M059J (cell line): ENCODE measurements at places on chromosomes 7 and 10. TPM values are rescaled to one million over a fixed set of nuclear protein-coding genes. Genes with fewer than 3 reads are reported as not detected.
A peak's percentile ranks its signal among the peaks of the same experiment; 100 is the strongest.

The OPN4 gene
- 0.52 TPM in 1 of 2 replicates, not detected in the other for total RNA-seq

The SHH gene
- total RNA-seq, result not detected in 2 replicates

The MYO1G gene
- total RNA-seq, result not detected in 2 replicates

DNA sequence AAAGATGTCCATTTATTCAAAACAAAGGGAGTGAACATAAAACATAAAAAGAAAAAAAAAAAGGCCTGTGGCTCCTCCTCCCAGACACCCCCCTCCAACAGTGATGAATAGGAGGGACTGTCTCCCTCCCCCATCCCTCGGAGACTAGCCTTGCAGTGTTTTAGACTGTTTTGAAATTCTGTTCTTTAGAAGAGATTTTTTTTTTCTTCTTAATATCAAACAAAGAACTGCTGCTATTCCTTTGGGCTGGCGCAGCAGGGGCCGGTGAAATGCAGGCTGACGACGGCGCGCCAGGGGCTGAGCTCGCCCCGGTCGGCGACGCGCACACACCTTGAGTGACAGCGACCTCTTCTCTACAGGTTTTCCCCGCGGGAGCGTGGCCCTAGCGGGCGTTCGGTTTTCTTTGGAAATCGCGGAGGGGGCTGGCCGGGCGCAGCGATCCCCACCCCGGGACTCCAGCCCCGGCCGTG lies at the start of gene LANCL2:
LANCL2 (plus strand) TSS at position 133 of the 470 bp plus-strand sequence. CDS start 689 bp downstream, outside the sequence.
- peak; percentile 39 for DNase-seq

GRCh38 chr10:24256619-24257107 lies 47.7 kb downstream of the KIAA1217 start:
- no peak for DNase-seq

The CTAGE8 gene
- total RNA-seq, result 0.05 and 0.42 TPM in 2 replicates

The ZNF804B gene
- not detected in 2 replicates for total RNA-seq

- peak; percentile 27 for DNase-seq
Measured at GRCh38 chr7:111841596-111842205, 279.4 kb upstream of the IMMP2L start.

DNA sequence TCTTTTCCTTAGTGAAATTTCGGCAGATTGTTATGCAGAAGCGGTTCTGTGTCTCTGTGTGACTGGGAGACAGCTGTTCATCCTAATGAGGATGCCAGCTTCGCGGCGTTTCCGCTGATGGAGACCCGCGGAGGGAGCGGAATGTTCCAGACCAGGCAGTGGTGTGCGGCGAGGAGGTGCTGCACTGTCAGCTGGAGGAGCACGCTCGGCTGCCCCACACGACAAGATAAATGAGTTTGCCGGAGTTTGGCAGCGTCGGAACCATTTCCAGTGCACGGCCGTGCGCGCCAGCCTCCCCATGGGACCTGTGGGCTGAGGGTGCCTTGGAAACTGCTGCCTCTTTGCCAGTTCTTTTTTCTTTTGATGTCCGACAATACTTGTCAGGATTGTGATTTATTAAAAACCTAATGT lies 64.6 kb downstream of the WDR37 start:
- DNase-seq, result no peak

DNA sequence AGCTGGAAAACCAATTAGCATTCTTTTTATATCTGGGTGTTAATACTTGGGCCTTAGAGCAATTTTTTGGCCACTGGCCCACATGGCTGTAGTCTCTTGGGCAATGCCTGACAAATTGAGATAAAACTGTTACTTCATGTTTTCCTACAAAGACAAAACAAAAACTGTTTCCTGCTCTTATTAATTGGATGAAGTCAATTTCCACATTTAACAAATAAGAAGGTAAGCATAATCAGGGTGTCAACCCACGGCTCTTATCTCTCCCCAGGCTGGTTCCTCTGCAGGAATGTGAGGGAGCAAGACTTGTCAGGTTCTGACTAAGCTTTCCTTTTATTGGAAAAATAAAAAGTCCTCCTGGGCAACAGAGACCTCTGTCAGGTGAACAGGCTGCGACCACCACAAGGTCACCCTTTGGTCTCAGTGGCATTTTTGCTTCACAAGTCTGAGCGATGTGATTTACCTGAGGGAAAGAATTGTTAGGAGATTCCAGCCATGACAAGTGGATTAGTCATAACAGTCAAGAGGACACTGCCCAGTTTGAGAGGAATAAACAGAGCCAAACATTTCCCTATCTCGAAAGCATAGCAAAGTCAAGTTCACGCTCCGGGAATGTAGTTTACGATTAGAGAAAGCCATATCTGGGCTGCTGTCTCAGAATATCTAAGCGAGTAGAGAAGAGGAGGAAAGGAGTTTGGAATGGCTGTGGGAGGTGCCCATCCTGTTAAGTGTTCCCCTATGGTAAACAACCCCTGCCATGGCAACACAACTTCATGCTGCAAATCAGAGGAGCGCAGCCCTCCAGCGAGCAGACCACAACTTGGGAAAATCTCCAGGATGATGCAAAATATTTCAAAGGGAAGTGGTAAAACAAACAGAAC lies 144.4 kb downstream of the TES start:
- DNase-seq, result peak; percentile 100

DNA sequence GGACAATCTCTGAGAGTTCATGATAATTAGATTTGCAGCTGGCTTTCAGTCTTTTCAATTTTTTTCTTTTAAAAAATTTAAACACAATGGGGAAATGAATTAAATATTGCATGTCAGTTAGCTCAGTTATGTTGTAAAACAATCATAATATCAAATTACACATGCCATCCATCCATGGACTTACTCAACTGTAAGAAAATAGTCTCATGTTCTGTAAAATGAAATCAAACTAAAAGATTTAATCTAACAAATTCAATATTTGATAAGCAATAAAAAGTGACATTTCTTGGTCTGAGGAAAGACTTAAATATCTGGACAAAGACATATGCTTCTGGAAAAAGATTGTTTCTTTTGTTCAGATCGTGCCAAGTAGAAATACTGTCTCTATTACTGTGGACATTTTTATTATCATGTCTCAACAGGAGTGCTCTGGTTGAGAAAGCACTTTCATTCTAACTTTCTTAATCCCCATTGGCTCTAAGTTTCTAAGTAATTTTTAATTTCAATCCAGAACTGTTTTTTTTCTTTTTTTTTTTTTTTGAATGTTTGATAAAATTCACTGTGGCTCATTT lies 179.2 kb upstream of the FAM3C start:
- DNase-seq, result no peak

- DNase-seq, result no peak
Measured at GRCh38 chr7:68674826-68675225, 923.4 kb upstream of the AUTS2 start.

DNA sequence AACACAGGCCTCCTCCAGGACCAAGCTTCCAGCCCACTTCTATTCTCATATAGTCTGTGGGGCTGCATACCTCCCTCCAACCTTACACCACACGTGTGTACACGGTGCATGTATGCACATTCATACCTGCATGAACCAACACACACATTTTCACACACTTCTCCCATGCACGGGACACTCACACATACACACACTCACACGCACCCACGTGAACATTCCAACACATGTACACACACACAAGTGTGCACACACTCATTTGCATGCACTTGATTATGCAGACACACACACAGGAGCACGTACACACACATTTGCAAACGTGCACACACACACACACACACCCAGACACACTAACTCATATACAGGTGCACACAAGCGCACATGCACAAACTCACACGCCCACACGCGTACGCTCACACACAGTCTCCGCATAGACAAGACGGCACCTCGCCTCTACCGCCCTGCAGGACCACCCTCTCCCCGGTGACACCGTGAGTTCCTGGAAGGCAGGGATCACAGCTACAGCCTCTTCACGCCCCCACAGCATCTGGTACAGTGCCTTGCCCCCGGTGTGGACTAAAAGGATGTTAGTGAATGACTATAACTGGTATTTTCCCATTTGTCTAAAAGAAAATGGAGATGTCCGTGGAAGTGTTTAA lies 263.8 kb downstream of the PTPRN2 start:
- DNase-seq, result no peak

The TRIL gene
- total RNA-seq, result 0.44 and 0.91 TPM in 2 replicates

DNA sequence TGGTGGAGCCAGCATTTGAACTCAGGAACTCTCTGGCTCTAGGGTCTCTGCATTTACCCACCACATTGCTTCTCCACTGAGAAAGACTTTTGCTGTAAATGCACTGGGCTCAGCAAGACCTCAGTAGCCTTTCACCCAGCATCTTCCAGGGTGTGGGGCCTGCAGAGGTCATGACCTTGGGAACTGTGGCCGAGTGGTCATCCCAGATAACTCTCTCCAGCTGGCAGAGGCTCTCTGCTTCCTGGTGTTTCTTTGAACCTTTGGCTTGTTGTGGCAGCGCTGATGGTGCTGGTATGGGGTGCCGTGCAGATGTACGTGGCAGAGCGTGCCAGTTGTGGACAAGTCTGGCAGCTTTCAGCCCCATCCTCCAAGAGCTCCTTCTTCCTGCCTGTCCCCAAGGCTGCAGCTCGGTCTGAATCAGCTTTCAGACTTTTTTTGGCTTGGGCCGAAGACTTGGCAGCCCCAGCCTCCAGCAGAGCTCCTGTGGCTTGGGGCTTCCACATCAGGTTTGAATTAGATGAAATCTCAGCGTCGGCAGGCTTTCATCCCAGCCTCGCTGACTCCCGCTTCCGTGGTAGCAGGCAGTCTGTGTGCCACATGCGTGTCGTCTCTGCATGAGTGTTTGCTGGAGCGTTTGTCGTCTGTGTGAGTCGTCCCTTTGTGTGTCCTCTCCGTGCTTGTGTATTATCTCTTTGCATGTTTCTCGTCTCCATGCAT lies 21.5 kb downstream of the ADAMTS14 start:
- DNase-seq, result peak; percentile 82

The SPDYE1 gene
- not detected in 2 replicates for total RNA-seq

GRCh38 chr10:86657011-86657395 lies 2.7 kb downstream of the OPN4 start:
- no peak for DNase-seq

GRCh38 chr7:1810521-1810920 lies 140.4 kb downstream of the ELFN1 start:
- no peak for DNase-seq

GRCh38 chr10:128312250-128312649 lies 186.0 kb upstream of the MKI67 start:
- DNase-seq, result no peak
